Esophagus squamous epithelium (tissue), 5 donors: ENCODE measurements at places on chromosomes 7 and 10.

DNA sequence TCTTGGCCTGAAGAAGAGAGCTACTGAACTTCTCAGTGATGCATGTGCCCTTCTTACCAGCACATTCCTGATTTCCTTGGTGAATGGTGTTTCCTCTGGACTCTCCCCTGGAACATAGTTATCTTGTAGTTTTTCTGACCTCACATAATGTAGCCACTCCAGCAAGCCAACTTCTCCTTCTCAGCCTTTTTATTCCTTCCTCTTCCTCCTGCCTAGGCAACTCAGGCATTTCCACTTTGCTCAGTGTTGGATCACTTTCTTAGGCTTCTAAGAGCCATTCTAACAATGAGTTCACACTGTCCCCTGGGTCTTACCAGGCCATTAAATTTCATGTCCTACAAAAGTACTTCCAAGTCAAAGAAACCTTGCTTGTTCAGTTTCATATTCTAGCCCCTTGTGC lies 3.6 kb upstream of the PTTG1IP2 start:
- no peak for DNase-seq

- DNase-seq: no peak
Observed at GRCh38 chr7:149885191-149886017, 11.6 kb downstream of the ATP6V0E2 start.

DNA sequence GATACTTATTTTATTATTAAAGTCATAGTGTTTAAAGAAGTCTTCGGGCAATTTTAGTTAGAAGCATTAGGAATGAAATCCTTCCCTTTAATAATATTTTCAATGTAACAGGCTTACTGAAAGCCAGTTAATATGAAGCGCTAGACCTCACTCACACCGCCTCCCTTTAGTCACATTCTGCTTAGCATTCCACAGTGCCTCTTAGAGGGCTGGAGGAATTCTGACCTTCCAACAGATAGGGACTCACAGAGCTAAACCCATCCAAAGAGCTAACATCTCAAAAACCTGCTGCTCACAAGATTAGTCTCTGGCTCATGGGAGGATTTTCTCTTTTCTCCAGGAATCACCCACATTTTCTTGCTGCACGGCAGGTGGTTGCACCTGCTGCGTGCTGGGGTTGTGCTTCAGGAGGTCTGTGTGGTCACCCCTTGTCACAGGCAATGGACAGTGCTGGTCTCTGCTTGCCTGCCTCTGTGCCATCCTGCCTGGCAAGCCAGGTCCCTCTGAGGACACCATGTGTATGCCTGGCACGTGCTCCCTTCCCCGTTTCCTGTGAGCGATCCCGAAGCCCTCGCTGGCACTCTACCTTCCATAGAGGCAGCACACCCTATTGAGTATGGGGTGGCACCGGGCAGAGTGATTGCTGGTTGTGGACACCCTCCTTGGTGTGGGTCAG lies 91.8 kb downstream of the KLF6 start:
- no peak for DNase-seq

GRCh38 chr7:133794479-133794878 lies 332.7 kb upstream of the LRGUK start:
- no peak for DNase-seq

DNA sequence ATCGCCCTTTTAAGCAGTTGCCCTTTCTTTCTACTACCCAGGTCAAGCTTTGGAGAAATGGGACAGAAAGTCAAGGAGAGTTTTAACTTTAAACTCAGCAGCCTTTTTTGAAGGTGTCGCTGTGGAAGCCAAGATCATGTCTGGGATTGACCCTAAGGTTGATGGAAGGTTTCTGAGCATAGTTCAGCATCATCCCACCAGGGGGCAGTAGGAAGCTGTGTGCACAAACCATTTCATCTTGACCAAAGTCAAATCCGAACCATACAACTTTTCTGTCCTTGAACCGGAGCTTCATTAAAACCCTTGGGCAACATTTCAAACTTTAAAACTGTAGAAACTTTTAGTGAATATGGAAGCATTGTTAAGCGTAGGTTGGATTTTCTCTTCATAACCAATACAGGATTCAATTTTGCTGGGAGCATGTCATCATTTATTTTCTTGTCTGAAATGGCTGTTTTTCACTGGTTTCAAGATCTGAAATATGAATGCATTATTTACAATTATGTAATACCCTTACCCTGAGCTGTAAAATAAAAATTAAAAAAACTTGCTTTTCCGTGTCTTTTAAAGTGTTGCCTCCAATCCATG lies 214.4 kb upstream of the KIAA1217 start:
- no peak for DNase-seq

- no peak for DNase-seq
Observed at GRCh38 chr7:17706734-17707133, 233.6 kb downstream of the SNX13 start.
